Cardiac fibroblast (primary cell): ENCODE measurements at places on chromosomes 11 and 22.

DNA sequence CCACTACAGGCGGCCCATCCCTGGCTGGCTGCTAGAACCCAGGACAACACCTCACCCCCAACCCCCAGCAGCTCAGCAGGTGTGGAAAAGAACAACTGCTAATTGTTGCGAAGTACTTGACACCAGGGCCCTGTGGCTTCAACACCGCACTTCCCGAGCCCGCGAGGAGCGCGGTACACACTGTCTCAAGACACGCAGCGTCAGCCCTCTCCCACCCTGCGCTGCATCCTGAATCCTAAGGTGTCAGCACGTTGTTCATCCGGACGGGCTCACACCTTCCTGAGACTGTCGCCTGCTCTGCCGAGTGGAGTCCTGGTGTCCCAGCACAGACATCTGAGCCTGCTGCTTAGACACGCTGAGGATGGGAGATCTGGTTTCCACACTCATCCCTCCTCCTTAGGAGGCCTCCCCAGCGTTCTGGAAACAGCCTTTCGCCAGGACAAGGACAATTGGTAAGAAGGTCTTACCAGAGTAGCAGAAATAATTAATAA, 1336.2 kb downstream of the BRD1 start:
- DNase-seq = no peak

DNA sequence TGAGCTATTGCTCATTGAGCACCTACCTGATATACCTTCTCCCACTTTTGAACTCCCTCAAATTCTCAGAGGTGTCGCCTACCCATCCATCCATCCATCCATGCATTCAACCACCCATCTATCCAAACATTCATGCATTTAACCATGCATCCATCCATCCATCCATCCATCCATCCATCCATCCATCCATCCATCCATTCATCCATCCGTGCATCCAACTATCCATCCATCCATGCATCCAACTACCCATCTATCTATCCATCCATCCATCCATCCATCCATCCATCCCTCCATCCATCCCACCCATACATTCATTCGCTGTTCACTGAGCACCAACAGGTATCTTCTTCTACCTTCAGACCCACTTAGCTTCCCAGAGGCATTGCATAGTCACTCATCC, 342.8 kb downstream of the CTTN start:
- no peak for DNase-seq

GRCh38 chr22:26903030-26903856, 245.9 kb downstream of the MIAT start:
- DNase-seq = no peak

- DNase-seq = no peak
Observed at GRCh38 chr11:26743622-26744021, 21.8 kb upstream of the SLC5A12 start.

- DNase-seq = no peak
Observed at GRCh38 chr11:125171974-125172373, 7.4 kb downstream of the PKNOX2 start.
